ENCODE measurements at places on chromosomes 3 and 15.

- DNase-seq, result no peak
Measured at GRCh38 chr3:117263745-117264144, 554.2 kb downstream of the TUSC7 start.

GRCh38 chr15:65369212-65369547 is 8.6 kb downstream of the IGDCC3 start:
- DNase-seq, result no peak

GRCh38 chr3:39147711-39148434 is 5.5 kb downstream of the CSRNP1 start:
- no peak for DNase-seq

DNA sequence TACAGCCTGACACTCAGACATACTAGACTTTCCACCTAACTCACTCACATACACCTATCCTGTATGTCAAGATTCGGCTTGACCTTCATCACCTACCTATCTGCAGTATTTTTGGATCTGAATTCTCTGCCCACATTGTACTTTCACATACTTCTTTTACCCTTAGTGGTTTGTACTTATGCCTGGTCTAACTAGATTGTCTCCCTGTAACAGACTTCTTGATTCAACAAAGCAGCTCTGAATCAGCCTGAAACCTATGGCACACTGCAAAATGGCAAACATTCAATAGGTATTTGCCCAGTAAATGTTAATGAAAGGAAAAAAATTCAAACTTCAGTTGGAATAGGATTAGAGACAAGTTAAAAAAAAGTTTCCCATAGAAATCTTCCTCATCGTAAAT is 106.5 kb downstream of the UBE3A start:
- no peak for DNase-seq

- no peak for DNase-seq
Measured at GRCh38 chr3:43185983-43186314, 80.1 kb upstream of the POMGNT2 start.

- no peak for DNase-seq
Measured at GRCh38 chr3:129836381-129837064, 57.0 kb downstream of the TMCC1 start.

DNA sequence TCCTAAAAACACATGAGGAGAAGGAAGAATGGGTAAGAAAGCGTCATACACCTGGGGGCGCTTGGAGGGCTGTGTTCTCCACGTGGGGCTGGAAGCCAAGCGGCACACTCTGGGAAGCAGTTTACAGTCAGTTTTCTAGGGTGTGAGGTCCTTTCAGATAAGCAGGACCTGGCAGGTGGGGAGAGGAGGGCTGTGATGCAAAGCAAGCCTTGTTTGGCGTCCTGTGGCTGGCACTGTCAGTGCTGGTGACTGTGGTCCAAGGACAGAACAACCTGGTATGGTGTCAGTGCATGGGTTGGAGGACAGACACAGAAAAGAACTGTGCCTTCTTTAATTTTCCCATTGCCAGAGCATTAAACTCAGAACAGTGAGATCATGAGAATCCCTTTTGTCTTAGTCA is 260.7 kb upstream of the NR2E3 start:
- no peak for DNase-seq

DNA sequence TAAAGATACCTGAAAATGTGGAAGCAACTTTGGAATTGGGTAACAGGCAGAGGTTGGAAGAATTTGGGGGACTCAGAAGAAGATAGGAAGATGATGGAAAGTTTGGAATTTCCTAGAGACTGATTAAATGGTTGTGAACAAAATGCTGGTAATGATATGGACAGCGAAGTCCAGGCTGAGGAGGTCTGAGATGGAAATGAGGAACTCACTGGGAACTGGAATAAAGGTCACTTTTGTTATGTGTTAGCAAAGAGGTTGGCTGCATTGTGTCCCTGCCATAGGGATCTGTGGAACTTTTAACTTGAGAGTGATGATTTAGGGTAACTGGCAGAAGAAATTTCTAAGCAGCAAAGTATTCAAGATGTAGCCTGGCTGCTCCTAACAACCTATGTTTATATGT is 13.0 kb downstream of the MITF start:
- DNase-seq, result no peak

GRCh38 chr15:64112904-64113303 is 17.1 kb downstream of the SNX1 start:
- DNase-seq, result no peak

GRCh38 chr15:101000271-101000681 is 81.1 kb downstream of the LRRK1 start:
- no peak for DNase-seq

- no peak for DNase-seq
Measured at GRCh38 chr3:114974387-114974786, 172.7 kb downstream of the ZBTB20 start.

DNA sequence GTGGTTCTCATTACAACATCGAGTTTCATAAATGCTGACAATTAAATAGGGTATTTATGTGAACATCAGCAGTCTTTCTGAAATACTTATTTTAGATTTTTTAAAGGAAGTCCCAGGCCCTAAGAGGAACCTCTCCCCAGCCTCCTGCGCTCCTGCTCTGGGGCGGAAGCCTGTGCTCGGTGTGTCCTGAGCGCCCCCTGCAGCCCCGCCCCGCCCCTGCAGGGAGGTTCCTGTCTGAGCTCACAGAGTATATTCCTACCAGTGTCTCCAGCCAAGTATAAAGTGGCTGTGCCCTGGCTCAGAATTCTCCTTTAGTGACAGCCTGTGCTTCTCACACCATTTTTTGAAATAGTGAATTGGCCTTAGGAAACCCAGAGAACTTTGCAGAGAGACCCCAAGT is 567.9 kb downstream of the GOLGA6L6 start:
- no peak for DNase-seq

Data from NCI-H1694 treated with DMSO at 0.1 percent for 48 hours (cell line).